ENCODE measurements at places on chromosomes 12 and 14.
A peak's percentile ranks its signal among the peaks of the same experiment; 100 is the strongest.

GRCh38 chr14:101200008-101200649 lies 296.6 kb upstream of the RTL1 start:
- DNase-seq = no peak

DNA sequence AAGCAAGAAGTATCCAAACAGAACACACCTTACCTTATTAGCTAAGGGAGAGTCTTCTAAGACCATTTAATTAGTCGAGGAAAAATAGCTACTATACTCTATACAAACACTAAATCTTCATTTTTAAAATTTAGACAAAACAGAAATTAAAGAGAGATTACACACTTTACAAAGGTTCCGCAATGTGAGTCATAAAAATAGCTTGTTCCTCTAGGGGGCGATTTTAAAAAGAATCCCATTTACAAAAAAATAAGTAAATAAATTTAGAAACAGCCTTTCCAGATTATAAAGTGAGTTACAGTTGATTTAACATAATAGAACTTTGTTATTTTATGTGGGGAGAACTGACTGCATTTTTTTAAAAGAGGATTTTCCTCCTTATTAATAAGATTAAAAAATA lies 201.6 kb downstream of the PAX9 start:
- DNase-seq = no peak

GRCh38 chr12:70648831-70649230 lies 11.6 kb upstream of the PTPRB start:
- DNase-seq = no peak

- DNase-seq = no peak
Measured at GRCh38 chr12:51906430-51907082, 748 bp upstream of the ACVRL1 start.

DNA sequence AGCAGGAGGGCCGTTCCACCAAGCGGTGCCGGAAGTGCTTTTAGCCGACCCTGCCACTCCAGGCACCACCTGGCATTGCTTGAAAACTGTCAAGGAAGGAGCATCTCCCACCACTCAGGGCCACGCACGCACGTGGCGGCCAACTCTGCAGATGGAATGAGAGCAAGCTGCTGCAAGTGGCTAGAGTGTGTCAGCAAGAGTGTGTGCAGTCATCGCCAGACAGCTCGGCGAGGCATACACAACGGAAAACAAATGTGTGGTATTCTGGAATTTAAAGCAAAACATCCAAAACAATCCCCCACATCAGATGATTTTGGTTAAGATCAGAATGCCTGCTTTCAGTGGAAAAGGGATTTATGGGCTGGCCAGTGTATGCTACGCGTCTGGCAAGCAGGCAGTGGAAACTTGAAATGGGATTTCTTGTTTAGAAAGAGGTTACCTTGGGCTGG lies 11.2 kb downstream of the CD9 start:
- no peak for DNase-seq

GRCh38 chr12:48924617-48925303 lies 532 bp downstream of the FKBP11 start:
- peak; percentile 11 for DNase-seq
